Stimulated activated naive CD4-positive, alpha-beta T cell (primary cell): ENCODE measurements at places on chromosomes 2 and 18.

GRCh38 chr2:15146960-15147359 lies 414.2 kb downstream of the NBAS start:
- no peak for DNase-seq

DNA sequence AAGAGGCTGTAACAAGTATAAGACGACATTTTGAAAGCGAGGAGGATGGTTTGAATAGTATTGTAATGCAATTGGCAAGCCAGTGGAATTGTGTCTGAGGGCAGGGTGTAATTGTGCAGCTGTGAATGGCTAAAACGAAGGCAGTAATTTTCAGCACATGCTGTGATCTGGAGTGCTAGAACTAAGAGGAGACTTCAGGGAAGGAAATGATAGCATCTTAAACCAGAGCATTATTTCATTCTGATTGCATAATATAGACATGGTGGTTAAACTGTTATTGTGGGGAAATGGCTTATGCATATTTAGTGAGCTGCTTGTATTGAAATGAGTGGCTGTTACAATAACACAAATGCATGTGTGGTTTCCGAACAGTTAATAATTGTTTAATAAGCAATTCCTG lies 36.3 kb downstream of the THSD7B start:
- no peak for DNase-seq

DNA sequence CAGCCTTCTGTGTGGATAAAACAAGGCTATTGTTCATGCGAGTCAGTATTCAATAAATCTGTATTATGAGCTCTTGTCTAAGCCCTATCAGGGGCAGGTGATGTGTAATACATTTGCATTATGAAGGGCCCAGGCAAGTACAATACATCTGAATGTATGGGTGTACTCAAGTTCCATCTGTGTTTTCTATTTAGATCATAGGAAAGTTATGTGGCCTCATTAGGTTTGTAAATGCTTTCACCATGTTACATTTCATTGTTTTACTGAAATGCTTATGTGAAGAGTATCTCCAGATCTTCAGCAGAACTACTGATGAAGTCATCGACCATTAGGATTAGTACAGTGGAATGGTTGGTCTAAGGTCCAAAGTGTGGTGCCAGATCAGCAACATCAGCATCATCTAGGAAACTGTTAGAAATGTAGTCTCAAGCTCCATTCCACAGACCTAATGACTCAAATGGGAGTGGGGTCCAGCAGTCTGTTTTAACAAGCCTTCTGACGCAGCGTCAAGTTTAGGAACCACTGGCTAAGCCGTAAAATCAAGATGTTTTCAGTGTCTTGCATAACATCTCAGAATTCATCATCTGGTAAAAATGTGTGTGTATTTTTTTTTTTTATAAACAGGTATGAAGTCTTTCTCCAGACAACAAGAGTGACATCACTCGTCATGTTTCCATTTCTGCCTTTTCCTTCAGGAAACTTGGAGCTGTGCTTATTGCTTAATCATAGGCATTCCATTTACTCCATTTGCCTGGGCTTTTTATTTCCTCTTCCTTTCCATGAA lies 80.5 kb downstream of the LYPD6 start:
- DNase-seq, result no peak

DNA sequence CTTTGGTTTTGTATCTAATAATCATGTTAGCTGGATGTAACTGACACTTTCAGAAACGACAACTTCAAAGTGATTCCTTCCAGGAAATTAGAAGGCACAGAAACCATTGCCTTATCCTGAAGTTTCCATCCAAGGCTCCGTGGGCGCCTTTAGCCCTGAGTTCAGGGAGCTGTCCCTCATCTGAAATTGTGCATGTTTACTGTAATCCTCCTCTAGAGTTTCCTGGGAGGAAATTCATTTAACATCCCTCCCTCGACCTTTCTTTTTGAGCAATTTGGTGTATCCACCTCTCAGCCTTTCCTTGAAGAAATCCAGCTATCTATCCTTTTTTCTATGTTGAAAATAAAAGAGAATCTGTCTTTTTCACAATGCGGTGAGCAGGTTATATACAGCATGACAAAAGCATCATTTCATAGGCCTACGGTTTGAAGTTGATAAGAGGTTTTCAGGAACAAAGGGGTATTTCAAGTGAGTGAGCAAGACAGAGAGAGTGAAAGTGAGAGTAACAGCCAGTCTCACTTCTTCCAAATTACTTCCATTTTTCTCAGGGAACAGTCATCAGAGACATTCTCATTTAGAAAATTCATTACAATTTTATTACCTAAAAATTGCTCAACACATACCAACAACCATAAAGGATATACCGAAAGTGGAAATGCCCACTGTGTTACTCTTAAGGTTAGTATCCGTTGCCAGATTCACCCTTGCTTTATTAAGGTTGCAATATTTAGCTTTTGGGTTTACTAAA lies 167.3 kb downstream of the MREG start:
- no peak for DNase-seq

DNA sequence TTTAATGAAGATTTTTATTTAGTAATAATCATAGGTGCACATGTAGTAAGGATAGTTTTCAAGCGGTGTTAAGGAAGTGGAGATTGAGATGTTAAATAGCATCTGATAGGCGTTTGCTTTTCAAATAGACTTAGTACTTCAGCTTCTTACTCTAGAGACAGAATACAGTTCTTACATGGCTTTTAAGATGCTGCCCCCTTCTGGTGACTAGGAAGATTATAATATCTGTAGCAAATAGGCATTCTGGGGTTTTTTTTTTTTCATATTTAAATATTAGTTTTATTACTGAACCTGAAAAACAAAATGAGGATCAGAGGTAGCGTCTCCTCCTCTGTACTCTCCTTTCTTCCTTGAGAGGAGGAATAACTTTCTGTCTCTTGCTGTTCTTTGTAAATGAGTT lies 100.2 kb downstream of the AGAP1 start:
- no peak for DNase-seq

GRCh38 chr2:44974064-44974715 lies 32.7 kb downstream of the SIX3 start:
- DNase-seq, result no peak

- no peak for DNase-seq
Observed at GRCh38 chr2:182814380-182814779, 52.1 kb downstream of the FRZB start.
